ENCODE measurements at places on chromosomes 5 and 9.

DNA sequence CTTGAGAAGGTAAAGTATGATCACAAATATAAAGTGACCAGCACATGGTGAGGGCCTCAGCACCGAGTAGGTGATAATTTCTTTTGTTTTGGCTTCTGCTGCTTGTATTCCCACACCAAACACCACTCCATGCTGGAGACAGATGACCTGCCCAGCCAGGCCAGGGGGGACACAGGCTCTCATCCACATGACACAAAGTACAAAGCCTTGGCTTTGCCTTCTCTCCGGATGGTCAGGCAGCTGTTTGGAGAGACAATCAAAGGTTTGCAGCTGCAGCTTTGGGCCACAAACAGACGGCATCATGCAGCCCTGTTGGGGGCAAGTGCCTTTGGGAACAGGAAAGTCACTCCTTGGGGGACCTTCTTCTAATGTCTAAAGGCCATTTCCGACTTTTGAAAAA, 226.2 kb upstream of the KLF4 start:
- DNase-seq = no peak

DNA sequence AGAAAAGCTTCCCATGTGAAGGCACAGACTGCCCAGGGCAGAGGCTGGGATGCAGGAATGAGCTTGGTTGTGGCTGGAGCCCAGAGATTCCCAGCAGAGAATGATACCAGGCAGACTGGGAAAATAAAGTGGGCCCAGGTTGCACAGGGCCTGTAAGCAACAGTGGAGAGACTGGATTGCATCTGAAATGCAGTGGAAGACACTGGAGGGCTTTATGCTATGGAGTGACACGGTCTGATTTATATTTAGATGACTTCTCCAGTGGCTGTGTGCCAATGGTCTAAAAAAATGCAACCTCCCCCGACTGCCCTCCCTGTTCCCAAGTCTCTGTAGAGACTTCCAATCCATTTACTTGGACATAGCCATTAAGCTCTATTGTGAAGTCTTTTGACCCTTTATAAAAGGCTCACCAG, 951.1 kb upstream of the DMAC1 start:
- DNase-seq = no peak

DNA sequence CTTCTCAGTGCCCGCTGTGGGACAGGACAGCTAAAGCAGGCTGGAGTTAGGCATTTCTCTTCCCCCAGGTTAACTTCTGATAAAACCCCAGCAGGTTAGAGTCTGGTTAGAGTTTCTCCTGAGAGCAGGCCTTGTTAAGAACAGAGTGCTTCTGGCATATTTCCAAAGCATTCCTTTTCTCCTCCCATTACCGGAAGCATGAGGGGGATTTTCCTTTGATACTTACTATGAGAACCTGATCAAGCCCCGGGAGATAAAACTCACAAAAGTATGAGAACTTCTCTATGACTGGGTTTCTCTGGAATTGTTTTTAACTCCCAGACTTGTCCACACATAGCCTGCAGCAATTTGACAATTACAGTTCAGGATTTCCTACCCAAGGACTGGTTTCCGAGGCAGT, 77.4 kb upstream of the MAST4 start:
- DNase-seq = no peak

DNA sequence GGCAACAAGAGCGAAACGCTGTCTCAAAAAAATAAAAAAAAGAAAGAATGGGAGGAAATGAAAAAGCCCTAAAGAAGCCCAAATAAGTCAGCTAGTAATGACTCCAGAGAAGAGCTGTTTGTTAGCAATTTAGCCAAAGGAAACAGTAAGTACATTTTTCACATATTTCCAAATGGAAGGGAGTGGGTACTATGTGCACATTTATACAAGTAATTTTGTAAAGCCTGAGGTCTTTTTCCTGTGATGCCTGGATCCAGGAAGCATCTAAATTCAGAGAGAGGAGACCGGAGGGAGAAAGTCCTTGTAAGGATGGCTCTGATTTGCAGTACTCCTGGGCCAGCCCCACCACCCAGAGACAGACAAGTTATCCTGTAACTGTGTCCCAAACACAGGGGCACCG, 14.7 kb downstream of the FBP1 start:
- DNase-seq = no peak

DNA sequence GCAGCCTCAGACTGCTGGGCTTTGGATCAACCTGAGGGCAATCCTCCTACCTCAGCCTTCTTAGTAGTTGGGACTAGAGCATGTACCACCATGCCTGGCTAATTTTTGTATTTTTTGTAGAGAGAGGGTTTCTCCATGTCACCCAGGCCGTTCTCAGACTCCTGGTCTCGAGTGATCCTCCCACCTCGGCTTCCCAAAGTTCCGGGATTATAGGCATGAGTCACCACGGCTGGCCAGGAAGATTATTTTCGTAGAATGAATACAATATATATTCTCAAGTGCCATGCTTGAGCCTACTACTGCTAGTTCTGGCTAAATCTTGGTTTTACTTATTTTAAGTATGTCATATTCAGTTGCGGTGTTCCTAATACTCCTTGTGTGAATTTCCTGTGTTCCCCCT, 88.2 kb upstream of the CLINT1 start:
- no peak for DNase-seq

DNA sequence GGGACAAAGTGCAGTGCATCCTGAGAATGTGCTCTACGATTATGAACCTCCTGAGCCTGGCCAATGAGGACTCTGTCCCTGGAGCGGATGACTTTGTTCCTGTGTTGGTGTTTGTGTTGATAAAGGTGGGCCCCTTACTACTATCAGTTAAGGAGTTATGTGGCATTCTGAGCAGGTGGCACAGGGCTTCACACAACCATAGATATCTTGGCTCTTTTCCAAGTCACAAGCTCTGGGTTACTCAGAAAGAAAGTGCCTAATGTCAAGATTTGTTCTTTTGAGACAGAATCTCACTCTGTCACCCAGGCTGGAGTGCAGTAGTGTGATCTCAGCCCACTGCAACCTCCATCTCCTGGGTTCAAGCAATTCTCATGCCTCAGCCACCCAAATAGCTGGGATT, 99.0 kb downstream of the GAPVD1 start:
- no peak for DNase-seq

- no peak for DNase-seq
These were observed 324.9 kb downstream of the ZNF608 start for GRCh38 chr5:124421584-124421983.

DNA sequence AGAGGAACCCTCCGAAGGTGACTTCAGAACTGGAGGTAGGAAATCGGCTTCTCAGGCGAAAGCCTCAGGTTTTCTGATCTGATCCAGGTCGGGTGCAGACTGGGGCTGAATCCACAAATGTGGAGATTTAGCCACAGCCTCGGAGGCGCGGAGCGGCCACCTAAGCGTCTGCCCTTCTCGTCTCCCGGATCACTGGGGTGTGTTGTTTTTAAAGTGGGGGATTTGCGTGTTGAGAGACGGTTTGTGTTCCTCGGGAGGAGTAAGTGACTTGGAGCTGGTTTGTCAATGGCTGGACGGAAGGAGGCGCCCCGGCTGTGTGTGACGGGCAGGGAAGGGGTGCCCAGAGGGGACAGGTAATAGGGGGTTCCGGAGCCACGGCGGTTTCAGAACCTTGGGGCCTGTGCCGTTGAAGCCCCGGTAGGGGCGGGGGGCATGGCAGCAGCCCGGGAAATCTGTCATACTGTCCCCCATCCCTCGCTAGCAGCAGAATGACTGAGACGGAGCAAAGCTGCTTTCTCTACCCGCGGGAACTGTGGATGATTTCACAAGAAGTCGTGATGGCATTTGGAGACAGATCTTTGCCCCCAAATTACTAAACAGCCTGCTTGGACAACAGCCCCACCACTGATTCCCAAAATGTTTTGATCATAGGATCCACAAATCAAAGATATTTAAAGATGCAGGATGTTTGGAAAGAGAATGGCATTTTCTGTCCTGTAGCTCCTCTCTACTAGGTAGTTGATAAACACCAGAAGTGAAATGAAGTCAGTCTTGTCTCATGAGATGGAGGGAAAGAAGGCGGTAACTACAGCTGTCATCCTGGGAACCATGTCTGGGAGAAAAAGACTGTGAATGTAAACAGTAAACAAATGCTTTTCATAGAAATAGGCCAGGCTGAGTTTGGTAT, 216.5 kb downstream of the PDZD2 start:
- DNase-seq = no peak

DNA sequence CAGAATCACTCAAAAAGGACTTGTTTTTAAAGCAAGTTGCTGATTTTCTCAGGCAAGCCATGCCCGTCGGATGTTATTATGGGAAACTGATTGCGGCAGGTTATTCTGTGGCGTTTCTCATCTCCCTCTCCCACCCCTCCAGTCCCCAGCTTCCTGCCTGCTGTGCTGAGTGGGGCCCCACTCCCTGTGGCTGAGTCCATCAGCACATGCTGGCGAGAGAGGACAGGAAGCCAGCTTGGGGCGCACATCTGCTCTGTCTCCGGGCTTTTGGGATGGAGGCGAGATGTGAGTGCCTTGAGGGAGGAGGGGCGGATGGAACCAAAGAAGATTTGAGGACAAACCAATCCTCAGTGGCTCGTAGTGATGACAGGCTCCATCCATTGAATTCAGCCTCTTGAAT, 108.0 kb downstream of the DAPK1 start:
- no peak for DNase-seq

DNA sequence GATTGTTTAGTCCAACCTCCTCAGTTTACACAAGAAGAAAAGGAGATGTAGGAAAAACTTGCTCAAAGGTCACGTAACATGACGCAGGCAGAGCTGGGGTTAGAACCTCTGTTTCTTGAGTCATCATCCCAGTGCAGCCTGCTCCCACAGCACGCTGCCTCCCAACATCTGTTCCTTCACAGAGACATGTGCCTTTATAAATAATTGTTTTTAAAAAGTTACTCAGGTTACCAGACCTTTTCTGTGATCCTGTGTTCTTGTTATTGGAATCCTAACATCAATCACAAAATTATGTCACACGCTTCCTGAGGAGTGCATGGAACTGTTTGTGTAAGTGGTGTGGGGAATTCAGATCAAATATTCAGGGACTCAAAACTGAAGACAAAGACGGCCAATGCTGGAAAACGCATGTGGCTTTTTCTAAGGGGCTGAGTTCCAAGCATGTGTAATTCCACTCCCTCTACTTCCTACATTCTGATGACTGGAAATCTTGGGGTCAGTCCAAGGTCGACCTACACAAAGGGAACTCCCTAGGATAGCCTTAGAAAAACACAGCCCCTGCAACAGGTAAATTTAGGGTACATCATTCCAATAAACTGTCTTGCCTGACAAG, 184.3 kb downstream of the TSSK1B start:
- no peak for DNase-seq

- no peak for DNase-seq
These were observed 29.3 kb downstream of the PRRC2B start for GRCh38 chr9:131423171-131423581.

DNA sequence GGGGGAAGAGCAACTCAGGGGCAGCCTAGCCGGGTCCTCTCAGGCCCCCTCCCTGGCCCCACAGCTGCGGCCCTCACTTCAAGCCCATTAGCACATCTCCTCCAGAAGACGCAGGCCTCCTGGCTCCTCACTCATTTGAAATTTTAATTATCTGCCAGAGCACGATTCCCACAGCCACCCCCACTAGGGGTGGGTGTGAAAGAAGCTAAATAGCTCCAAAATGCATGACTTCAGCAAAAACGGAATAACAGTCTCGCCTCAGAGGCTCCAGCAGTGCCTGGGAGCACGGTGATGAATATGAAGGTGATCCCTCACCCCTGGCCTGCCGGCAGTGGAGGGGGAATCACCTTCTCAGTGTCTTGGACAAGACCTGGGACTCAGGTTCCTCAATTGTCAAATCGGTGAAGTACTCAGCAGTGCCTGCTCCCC, 61.1 kb upstream of the HRH2 start:
- DNase-seq = no peak

DNA sequence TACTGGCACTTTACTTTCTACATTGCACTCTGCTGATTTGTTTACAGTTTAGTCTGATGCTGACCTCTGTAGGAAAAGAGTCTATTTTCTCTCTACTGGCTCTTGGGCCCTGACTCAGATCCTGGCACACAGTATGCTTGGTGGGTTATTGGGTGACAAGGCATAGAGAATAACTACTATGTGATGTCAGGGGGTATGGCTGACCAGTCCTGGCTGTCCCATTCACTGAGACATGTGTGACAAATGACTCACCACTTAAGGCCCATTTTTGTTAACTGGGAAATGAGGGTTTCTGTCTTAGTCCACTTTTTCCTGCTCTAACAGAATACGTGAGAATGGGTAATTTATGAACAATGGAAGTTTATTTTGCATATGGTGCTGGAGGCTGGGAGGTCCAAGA, 66.4 kb downstream of the DAPK1 start:
- no peak for DNase-seq

- DNase-seq = no peak
These were observed 70.7 kb upstream of the TRPC7 start for GRCh38 chr5:136435946-136436543.

DNA sequence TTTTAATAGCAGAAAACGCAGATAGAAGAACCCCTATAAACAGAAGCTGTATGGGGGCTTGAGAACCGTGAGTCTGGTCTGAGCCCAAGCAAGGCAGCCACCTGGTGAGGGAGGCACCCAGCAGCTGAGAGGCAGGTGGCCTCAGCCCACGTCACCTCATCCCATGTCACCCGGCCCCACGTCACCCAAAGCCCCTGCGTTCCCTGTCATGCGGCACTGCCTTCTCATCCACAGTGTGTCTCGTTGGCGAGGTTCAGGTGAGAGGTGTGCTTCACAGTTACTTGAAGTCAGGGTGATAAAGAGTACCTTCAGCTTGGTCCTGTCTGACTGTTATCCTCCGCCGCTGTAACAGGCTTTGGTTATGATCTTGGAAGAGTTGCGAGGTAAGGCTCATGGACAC, 80.6 kb upstream of the IRX4 start:
- DNase-seq = no peak

DNA sequence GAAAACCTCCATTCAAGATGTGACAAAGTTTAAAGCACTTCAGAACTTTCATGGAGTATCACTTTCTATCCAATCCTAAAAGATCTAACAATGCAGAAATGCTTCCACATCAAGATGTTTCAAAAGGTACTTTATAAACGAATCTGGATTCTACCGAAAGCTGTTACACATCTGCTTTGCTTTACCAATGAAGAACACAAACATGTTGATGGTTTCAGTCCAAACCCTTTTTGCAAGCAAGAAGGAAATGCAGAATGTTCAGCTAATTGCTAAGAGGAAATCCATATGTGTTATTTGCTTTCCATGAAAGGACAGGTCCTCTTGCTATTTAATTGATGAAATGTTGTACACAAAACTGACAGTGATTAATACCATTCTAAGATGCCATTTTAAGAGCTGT, 419.6 kb downstream of the EFNA5 start:
- no peak for DNase-seq

DNA sequence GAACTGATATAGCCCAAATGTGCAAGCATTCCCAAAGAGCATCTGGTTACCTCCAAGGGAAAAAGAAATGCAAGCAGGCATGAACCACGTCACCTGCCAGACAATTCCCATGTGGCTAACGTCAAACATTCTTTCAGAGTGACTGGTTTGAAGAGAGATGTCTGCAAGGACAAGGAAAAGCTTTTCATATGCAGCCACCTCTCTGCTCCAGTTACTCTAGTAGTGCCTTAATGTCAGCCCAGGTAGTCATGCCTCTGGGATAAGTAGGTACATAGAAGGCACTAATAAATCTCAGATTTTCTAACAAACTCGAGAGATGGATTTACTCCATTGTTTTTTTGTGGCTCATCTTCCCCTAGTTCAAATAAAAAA, 96.8 kb upstream of the IFNK start:
- no peak for DNase-seq
